ENCODE measurements at places on chromosomes 3 and 15. TPM values are rescaled to one million over a fixed set of nuclear protein-coding genes. Genes with fewer than 3 reads are reported as not detected.
A peak's percentile ranks its signal among the peaks of the same experiment; 100 is the strongest.

GP5 gene
- total RNA-seq, result 0.31 TPM

ACAN gene
- 1.00 TPM for total RNA-seq

GOLGA8J gene
- not detected for total RNA-seq

ICE2 gene
- 24.3 TPM for total RNA-seq

LRRC34 gene
- 4.3 TPM for total RNA-seq

ADAMTS7 gene
- total RNA-seq, result 12.1 TPM

- H3K36me3 ChIP-seq, result no peaks in the 10 kb centered on the region
- peak within 1 kb of the TSS; percentile 54 for H3K4me3 ChIP-seq
- peak within 1 kb of the TSS; percentile 79 for H3K27ac ChIP-seq
- peak; percentile 91 for DNase-seq
Measured at GRCh38 chr15:42495361-42496212, at the start of gene SNAP23. Gene SNAP23, plus strand, starts transcription at chr15:42495634. Its CDS starts 16,213 bp downstream, at chr15:42511847.

DNA sequence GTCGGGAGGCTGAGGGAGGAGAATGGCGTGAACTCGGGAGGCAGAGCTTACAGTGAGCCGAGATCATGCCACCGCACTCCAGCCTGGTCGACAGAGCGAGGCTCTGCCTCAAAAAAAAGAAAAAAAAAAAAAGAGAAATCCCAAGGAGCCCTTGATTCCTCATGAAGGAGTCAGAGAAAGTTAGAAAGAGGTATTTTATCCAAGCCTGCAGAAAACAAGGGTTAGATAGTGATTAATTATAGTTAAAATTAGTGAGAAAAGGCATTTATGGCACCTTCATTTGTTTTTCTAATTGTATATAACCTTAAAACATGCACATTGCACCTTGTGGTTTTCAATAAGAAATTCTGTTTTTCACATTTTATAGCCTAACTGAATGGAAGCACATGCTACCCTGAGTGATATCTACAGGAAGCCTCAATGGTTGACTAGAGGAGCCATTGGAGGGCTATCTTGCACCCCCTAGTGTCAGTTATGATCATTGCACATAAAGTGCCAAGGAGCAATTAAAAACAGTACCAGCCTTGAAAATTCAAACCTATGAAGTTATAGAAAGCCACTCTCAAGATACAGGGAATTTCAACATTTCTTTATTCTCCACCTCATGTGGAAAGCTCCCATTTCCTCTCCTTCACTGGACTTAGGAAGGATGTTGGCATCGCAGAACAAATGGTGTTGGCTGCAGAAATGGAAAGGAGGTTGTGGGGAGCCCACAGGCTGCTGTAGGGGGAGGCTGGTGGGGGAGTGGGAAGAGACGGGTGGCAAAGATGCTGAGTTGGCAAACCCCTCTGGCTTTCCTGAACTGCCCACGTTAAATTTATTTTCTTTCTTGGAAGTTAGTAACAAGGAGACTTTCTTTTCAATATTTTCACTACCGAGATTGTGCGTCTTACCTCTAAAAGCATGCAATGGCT is 48.5 kb downstream of the ITGA11 start:
- no peak overlapping the region for H3K27ac ChIP-seq
- peaks cover 5% of the 10 kb centered on the region for H3K4me1 ChIP-seq
- no peak for DNase-seq
- H3K4me3 ChIP-seq, result no peak overlapping the region

DNA sequence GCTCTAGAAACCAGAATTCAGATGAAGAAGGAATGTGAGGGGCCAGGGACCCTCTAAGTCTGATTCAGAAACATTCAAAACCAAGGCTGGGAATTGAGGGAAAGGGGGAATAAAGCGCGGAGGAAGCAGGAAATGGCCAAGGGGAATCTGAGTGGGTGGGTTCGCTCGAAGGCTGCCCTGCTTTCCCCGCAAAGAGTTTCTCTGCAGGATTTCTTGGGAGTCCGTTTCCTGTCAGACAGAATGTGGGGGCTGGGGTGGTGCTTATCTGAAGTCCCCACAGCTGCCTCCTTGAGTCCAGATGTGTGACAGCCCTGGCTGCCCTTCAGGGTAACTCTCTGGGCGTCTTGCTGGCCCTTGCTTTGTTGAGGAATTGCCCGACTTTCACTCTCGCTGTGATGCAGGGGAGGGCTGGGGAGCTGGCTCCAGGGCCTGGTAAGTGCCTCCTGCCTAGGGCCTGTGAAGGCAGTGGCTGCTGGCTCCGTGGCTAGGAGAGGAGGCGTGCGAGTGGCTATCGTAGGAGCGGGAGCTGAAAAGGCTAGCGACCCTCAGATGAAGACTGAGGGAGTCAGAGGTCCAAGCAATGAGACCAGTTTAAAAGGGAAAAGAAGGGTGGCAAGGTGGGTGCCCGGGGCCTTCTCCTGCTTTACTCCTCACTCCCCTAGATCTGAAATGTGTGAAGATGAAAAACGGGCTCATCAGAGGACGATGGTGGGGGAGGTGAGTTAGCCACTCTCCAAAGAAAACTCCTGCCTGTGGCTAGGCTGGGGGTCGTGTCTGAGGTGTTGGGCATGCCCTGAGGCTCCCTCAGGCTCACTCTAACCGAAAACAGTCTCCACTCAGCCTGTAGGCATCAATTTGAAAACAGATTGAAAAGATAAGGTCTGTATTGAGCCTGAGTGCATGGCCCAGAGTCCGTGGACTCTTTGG is 143.9 kb upstream of the UMPS start:
- H3K27ac ChIP-seq, result no peak overlapping the region
- no peak overlapping the region for H3K4me3 ChIP-seq
- H3K4me1 ChIP-seq, result peaks cover 2% of the 10 kb centered on the region
- peak; percentile 5 for DNase-seq

- no peaks in the 10 kb centered on the region for H3K27me3 ChIP-seq
- no peak overlapping the region for H3K4me3 ChIP-seq
- no peaks in the 10 kb centered on the region for H3K4me1 ChIP-seq
- no peak overlapping the region for H3K27ac ChIP-seq
- no peak for DNase-seq
Measured at GRCh38 chr3:149495581-149496125, 21.2 kb downstream of the TM4SF4 start.

- H3K27ac ChIP-seq, result no peak overlapping the region
- H3K4me3 ChIP-seq, result no peak overlapping the region
- no peaks in the 10 kb centered on the region for H3K27me3 ChIP-seq
- no peak for DNase-seq
Measured at GRCh38 chr3:135490219-135490915, 475.2 kb upstream of the PPP2R3A start.

DNA sequence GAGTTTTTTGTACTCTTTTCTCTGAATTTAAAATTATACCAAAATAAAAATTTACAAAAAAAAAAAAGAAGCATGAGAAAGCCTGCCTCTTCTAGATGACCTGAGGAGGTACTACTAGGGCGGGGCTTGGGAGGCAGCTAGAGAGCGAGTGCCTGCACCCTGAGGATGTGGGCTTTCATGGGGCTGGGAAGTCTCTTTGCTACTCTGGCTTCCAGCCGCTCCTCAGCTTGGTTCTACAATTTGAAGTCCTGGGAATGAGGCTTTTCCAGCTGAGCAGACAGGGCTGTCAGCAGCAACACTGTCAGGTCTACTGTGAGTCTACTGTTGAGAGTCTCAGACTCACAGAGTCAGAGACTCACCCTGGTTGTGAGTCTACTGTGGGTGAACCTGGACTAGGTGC is 8.2 kb upstream of the PSTPIP1 start:
- DNase-seq, result no peak
- no peaks in the 10 kb centered on the region for H3K36me3 ChIP-seq
- peaks cover 4% of the 10 kb centered on the region for H3K4me1 ChIP-seq
- no peak overlapping the region for H3K4me3 ChIP-seq

DNA sequence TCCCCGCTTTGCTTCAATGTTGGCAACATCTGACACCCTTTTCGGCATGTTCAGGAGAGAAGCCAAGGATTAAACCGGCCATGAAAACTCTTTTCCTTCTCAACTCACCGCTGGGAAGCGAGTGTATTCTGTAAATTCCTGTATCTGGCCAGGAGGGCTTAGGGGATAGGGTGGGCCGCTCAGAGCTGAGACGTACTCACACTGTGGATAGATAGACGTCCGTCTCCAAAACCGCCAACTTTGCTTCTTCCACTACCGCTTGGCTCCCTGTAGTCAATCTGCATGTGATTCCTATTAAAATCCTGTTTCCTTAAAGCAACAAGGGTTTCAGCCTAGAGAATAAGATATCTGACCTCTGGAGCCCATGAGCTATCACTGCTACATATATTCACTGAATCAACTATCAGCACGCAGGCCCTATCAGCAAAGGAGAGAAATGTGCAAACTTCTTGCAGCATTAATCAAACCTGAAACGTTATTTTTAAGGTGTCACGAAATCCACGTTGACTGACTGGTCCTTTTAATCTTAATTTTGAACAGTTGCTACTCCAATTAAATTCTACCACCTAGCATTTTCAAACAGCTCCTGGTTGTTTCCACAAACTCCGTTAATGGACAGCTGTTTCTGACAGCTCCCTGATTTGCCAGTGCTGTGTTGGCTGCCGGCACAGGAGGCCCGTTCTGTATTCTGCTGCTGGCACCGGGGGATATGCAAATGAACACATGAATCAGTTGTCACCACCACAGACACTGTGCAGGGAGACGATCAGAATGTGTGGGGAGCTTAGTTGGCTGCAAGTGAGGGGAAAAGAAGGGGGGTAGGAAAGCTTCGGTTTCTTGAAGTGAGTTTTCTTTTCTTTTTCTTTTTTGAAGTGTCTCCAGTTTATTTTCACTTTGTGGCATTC is 438.9 kb upstream of the ARRDC4 start:
- no peaks in the 10 kb centered on the region for H3K4me1 ChIP-seq
- no peak overlapping the region for H3K4me3 ChIP-seq
- no peak for DNase-seq
- no peak overlapping the region for H3K27ac ChIP-seq
- no peaks in the 10 kb centered on the region for H3K36me3 ChIP-seq

DNA sequence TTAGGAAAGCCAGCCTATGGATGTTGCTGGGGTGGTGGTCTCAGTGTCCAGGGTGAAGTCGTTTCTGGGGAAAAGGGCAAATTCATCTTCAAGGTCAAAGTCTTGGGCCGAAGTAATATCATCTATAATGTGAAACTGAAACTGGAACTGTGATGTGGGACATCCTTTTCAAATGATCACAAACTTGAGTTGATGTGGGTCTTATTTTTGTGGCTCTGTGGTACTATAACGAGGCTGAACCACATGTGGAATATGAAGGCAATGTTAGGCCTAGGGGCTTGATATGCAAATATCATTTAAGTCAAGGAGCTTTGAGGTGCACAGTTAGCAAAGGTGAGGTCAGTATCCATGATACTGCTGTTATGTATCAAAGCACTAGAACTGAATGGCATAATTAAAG is 1.5 kb upstream of the CD200R1L start:
- H3K4me1 ChIP-seq, result no peaks in the 10 kb centered on the region
- no peak for DNase-seq
- H3K36me3 ChIP-seq, result no peaks in the 10 kb centered on the region
- no peak overlapping the region for H3K27ac ChIP-seq
- H3K27me3 ChIP-seq, result no peaks in the 10 kb centered on the region
- H3K4me3 ChIP-seq, result no peak overlapping the region

- no peak overlapping the region for H3K27ac ChIP-seq
- H3K4me3 ChIP-seq, result no peak overlapping the region
- no peaks in the 10 kb centered on the region for H3K4me1 ChIP-seq
- DNase-seq, result no peak
Measured at GRCh38 chr3:177687291-177687690, 490.0 kb upstream of the TBL1XR1 start.

DNA sequence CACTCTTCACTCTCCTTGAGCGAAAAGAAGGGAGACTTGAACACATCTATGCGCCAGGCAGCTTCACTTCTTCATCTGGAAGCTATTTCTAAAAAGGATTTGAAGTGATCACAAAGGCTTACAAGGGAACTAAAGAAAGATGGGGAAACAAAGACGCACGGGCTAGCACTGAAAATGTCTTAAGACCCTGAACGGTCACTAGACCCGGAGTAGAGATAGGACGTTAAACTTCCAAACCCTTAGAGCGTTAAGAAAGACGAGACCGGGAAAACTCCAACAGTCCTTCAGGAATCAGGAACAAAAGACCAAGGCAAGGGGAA is 47.5 kb upstream of the EPHB3 start:
- no peaks in the 10 kb centered on the region for H3K36me3 ChIP-seq
- H3K27ac ChIP-seq, result no peak overlapping the region
- H3K4me1 ChIP-seq, result peaks cover 2% of the 10 kb centered on the region
- H3K27me3 ChIP-seq, result no peaks in the 10 kb centered on the region

GRCh38 chr15:76382987-76383728 is 46.6 kb downstream of the ISL2 start:
- H3K27ac ChIP-seq, result no peak overlapping the region
- H3K36me3 ChIP-seq, result no peaks in the 10 kb centered on the region
- DNase-seq, result no peak
- no peaks in the 10 kb centered on the region for H3K27me3 ChIP-seq
- H3K4me3 ChIP-seq, result no peak overlapping the region

GRCh38 chr3:150544041-150544440 is 2.3 kb downstream of the SERP1 start:
- H3K27ac ChIP-seq, result peak overlapping the region; percentile 98
- DNase-seq, result no peak
- H3K27me3 ChIP-seq, result no peaks in the 10 kb centered on the region
- no peak overlapping the region for H3K4me3 ChIP-seq
- H3K4me1 ChIP-seq, result peaks cover 2% of the 10 kb centered on the region
